Smooth muscle cell of trachea (primary cell): ENCODE measurements at places on chromosomes 12 and 14. TPM values are rescaled to one million over a fixed set of nuclear protein-coding genes. Genes with fewer than 3 reads are reported as not detected.

Gene YY1
- total RNA-seq = 39.7 and 50.0 TPM in 2 replicates

Gene EXOC3L4
- total RNA-seq = 0.44 and 0.99 TPM in 2 replicates

Gene RFX4
- total RNA-seq = not detected in 2 replicates

Gene RASAL1
- total RNA-seq = not detected in 2 replicates

Gene LMNTD1
- 0.44 TPM in 1 of 2 replicates, not detected in the other for total RNA-seq

Gene CYP27B1
- total RNA-seq = 0.15 and 0.33 TPM in 2 replicates

Gene LPAR5
- total RNA-seq = not detected in 2 replicates

Gene DLGAP5
- 2.3 and 66.5 TPM in 2 replicates for total RNA-seq

Gene GLIPR1
- 43.7 and 71.6 TPM in 2 replicates for total RNA-seq

Gene ATP6V1D
- 86.3 and 130 TPM in 2 replicates for total RNA-seq

Gene ARMH4
- total RNA-seq = 5.5 and 5.8 TPM in 2 replicates

Gene OLR1
- total RNA-seq = under 0.01 TPM in 1 of 2 replicates, not detected in the other

Gene AKAP3
- total RNA-seq = 2.6 and 3.6 TPM in 2 replicates

Gene SYNDIG1L
- total RNA-seq = under 0.01 and 0.15 TPM in 2 replicates

Gene PLA2G1B
- total RNA-seq = 0.33 TPM in 1 of 2 replicates, not detected in the other

Gene SSTR1
- total RNA-seq = 0.87 and 1.2 TPM in 2 replicates

Gene HCAR2
- total RNA-seq = not detected in 2 replicates

Gene LRRC9
- total RNA-seq = not detected in 2 replicates

Gene ZFHX2
- total RNA-seq = 0.15 and 0.66 TPM in 2 replicates

Gene TBX5
- total RNA-seq = 19.4 and 26.6 TPM in 2 replicates

Gene FLVCR2
- 0.87 and 5.3 TPM in 2 replicates for total RNA-seq

Gene PSMB11
- total RNA-seq = under 0.01 TPM in 1 of 2 replicates, not detected in the other
